A549 treated with Mapracorat at 1 μM for 4 hours (cell line): ENCODE measurements at places on chromosomes 13 and 19. TPM values are rescaled to one million over a fixed set of nuclear protein-coding genes. Genes with fewer than 3 reads are reported as not detected.

The PRSS57 gene
- total RNA-seq: 0.18 to 0.23 TPM in 2 of 5 replicates, not detected in the others

The PDX1 gene
- 0.05 to 0.12 TPM (median 0.09 TPM) in 5 replicates for total RNA-seq

The SKA3 gene
- 12.4 to 15.1 TPM (median 13.6 TPM) in 5 replicates for total RNA-seq

The TPGS1 gene
- 10.6 to 18.0 TPM (median 17.2 TPM) in 5 replicates for total RNA-seq

The PLIN4 gene
- total RNA-seq: 0.08 to 0.22 TPM (median 0.13 TPM) in 5 replicates
